ENCODE measurements at places on chromosomes 1 and 21.

DNA sequence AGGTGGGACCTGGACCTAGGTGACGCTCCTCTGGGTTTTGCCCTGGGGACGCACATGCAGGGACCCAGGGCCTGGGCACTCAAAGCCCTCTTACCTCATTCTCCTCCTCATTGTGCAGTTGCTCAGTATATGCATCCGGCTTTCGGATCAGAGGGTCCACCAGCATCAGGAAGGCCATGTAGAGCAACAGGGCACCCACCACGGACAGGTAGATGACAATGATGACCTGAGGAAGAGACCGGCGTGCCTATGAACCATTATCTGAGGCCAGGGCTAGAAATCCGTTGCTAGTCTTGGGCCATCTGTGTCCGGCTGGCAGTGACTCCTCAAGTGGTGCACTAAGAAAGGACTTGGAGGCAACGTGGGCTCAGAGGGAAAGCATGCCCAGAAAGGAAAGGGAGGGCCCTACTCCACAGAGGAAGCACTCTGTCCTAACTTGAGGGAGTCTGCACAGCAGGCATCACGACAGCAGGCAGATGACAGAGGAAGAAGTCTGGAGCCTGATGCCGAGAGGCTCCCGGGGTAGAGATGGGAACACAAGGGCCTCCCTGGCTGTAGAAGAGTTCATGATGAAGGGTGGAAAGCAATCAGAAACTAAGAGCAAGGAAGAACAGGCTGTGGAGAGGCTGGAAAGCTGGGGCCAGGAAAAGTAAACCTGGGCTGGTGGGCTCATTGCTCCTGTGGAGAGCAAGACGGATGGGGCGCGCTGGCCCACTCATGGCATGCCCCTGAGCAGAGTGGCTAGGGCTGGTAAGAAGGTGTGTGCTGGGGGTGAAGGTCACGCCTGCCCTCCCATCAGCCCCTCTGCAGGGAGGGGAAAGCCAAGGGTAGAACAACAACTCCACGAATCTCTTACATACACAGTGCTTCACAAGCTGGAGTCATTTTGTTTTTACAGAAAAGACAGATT lies 10.3 kb downstream of the TMEM9 start:
- no peak for DNase-seq

DNA sequence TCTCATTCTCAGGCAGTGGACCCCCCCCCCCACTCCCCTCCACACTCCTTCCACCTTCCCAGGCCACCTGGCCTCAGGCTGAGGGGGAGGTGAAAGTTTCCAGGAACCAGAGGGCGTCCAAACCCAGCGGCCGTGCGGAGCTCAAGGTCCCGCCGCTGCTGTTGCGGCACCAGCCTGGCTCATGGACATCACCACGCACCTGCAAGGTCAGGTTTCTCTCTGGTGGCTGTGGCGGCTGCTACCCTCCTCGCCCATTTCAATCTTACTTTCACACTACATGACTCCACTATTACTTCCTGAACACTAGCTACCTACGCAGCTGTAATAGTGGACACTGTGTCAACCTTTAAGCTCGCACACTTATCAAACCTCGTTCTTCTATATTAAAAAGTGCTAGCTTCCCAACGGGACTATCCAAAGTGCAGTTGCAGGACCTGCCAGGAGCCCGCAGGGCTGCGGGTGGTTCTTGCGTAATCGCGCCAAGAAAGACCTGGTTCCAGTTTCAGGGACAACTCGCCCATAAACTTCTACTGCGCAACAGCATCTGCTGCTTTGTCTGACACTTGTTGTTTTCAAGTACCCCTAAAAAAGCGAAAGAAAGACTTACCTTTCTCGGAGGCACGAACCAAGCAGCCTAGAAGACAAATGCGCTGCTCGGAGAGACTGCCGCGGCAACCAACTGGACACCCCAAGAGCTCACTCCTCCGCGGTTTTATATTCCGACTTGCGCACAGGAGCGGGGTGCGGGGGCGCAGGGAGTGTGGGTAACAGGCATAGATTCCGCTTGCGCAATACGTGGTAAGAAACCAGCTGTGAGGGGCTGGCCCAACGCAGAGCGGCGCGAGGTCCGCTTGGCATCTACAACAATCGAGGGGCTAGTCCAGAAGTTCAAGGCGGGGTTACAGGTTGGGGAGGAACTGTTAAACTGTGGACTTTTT lies at the start of gene DIRAS3:
Gene DIRAS3, minus strand, starts transcription at position 687 of the 938 bp plus-strand sequence. CDS start 3,330 bp downstream, outside the sequence.
- no peak for DNase-seq

DNA sequence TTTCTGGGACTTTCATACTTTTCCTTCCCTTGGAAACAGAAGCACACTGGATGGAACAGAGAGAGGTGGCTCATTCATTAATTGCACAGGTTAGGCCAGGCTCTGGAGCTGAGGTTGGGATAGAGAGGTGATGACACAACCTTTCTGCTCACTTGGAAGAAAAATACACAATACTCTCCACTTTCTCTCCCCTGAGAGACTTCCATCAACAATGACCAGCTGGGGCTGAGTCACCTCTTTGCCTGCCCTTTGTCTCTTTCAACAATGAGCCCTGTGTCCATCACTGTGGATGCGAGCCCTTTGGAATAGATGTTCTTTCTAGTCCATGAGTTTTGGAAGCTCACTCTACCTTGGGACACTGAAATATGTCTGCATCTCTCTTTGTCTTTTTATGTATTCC lies 43.1 kb downstream of the ATP2B4 start:
- DNase-seq = no peak

GRCh38 chr1:32627596-32628162 lies 22.7 kb downstream of the ZBTB8OS start:
- DNase-seq = peak; percentile 31

GRCh38 chr1:4660917-4661594 lies 6.6 kb downstream of the AJAP1 start:
- no peak for DNase-seq

Data from naive thymus-derived CD8-positive, alpha-beta T cell (primary cell).